ENCODE measurements at places on chromosomes 5 and 9.

DNA sequence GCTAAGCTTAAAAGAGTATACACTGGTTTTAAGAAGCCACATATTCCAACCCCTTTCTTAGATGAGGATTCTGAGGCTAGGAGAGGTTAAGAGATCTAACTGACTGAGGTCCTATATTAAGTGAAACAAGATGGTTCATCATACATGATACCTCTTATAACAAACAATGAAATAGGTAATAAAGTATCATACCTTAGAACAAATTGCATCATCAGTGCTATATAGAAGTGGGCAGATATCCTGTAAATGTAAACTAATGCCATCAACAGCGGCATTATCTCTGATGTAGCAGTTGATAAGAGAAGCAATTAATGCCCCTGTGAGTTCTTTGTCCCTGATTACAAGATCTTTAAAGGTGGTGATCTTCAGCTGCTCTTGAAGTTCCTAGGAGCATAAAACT is 60.5 kb downstream of the NUP155 start:
- DNase-seq, result no peak

DNA sequence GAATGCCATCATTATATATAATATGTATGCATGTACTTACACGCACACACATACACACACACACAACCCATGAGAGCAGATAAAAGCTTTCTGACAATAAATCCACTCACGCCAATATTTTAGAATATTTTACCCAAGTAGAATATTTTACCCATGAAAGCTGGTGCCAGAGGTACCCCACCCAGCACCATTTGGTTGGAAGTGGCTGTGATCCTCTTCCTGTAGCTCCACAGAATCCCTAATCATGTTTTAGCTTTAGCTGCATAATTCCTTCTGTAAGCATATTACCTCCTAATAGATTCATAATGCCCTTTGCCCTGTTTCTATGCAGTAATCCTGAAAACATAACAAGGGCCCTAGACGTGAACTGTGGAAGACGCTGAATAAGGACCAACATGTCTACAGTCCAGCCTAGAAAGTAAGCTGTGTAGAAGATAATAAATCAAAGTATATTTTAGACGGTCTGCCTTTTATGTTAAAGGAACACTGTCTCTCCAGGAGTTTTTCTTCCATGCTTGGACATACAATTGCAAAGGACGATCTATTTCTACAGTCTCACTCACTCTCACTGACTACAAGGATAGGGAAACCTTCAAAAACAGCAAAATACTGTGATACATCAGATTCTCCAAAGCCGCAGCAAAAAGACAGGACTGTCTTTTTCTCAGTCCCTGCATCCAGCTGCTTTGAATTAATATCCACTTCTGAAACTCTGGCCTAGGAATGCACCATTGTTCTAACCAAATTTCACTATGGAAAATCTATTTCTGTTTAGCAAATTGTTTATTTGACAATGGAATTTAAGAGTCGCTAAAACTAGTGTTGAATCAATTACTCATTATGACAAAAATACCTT is 98.2 kb downstream of the USP20 start:
- no peak for DNase-seq

DNA sequence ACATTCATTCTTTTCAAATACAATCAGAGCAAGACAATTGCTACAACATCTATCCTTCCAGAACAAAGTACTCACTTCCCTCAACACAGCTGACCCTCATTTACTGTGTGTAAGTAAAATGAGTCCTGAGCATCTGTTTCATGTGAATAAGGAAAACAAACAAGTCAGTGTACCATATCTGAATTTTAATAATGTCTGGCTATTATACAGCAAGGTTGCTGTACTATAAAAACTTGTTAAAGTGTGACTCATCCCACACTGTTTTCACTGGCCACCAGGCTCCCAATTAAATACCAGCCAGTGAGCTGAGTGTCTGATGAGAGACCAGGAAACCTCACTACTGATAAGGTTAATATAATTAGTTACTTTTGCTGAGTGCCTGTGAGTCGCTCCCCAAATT is 339.8 kb downstream of the AGTPBP1 start:
- DNase-seq, result no peak

GRCh38 chr9:12640016-12640587 is 53.1 kb upstream of the TYRP1 start:
- no peak for DNase-seq

- no peak for DNase-seq
Observed at GRCh38 chr9:4997631-4998030, 12.6 kb downstream of the JAK2 start.

DNA sequence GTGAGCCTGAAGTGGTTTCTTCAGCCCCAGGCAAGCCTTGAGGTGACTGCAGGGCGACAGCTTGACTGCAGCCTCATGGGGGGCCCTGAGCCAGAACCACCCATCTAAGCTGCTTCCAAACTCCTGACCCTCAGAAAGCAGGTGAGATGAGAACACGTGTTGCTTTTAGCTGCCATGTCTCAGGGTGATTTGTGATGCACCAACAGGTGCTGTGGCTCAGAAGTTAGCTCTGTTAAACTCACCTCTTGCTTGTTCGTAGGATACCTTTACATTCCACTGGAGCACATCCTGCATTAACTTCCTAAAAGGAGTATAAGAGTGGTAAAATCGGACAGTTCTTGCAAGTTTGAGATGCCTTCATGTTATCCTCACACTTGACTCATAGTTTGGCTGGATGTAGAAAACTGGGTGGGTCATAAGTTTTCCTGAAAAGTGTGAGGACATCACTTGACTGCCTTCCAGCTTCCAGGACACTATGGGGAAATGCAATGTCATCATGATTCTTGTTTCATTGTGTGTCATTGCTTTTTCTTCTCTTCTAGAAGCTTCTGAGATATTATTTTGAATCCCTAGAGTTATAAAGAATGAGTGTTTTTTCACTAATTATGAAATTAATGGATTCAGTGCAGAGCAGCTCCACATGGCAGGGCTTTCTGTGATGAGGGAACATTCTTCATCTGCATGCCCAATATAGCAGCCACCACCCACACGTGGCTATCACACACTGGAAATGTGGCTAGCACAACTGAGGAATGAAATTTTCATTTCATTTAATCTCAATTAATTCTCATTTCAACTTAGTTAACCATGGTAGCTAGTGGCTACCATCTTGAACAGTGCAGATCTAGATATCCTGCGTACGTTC is 92.3 kb downstream of the HSD17B3 start:
- no peak for DNase-seq

DNA sequence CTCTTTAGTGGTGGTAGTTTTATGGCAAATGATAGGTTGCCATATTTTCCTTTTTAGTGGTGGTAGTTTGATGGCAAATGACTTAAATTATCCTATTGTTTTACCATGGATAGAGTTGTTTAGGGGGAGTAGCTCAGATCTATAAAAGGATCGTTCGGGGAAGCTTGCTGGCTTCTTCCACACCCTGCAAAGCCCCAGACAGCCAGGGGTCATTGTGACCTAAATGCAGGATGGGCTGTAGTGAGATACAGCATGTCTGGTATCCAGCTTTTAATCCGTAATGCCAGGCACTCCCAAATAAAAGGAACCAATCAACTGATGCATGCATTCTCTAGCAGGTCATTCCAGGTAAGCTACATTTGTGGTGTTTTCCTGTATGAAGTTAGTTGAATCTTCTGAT is 67.1 kb downstream of the PRR16 start:
- DNase-seq, result no peak

DNA sequence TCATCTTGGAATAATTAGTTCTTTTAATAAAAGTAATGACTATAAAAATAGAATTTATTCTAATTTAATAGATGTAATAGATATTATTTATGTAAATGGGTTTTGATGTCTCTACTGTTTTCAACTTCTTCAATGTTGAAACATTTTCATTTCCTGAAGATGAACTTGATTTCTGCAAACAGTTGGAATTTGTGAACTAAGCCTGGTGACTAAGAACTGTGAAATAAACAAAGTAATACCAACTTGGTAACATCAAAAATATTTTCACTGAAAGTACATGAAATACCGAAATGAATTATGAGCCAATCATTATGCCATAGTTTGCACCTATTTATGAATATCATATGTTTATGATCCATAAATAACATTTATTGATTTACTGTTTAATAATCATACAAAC is 143.8 kb upstream of the FGF10 start:
- no peak for DNase-seq

GRCh38 chr9:113183956-113184488 is 33.2 kb downstream of the SLC31A2 start:
- no peak for DNase-seq

DNA sequence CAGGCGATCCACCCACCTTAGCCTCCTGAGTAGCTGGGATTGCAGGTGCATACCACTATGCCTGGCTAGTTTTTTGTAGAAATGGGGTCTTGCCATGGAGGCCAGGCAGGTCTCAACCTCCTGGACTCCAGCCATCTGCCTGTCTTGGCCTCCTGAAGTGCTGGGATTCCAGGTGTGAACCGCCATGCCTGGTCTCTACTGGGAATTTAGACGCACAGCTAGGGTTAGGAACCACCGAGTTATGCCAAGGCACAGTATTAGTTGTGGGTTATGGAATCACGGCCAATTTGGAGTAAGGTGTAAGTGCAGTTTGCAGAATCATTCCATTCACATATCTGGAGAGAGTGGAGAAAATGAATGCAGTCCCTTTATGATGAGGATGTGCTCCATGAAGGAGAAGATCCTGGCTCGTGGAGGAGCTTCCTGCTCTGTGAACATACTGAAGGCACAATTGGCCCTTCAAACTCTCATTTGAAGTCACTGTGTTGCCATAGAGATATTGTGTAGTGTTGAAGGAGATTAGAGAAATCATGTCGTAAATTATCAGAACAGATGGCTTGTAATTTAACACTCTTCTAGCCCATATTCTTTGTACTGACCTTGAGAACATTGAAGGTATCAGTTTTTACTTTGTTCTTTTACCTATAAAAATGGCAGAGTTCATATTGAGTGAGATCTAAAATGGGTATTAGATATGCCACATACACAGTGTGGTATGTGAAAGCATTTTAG is 18.8 kb downstream of the TRIO start:
- DNase-seq, result no peak

All from SIG-M5 (cell line).